Neural progenitor cell (in vitro differentiated cells): ENCODE measurements at places on chromosomes 4 and X. TPM values are rescaled to one million over a fixed set of nuclear protein-coding genes. Genes with fewer than 3 reads are reported as not detected.
A peak's percentile ranks its signal among the peaks of the same experiment; 100 is the strongest.

- peak within 1 kb of the TSS; percentile 87 for H3K4me3 ChIP-seq
- H3K27me3 ChIP-seq = peaks cover 41% of the 10 kb centered on the region
- peak within 1 kb of the TSS; percentile 57 for H3K27ac ChIP-seq
- H3K4me1 ChIP-seq = peaks cover 55% of the 10 kb centered on the region
- peak; percentile 96 for DNase-seq
Measured at GRCh38 chrX:112840382-112841113, at the start of gene AMOT. Gene AMOT (minus strand): TSS chrX:112840831. CDS start chrX:112823126, 17,705 bp downstream.

GRCh38 chrX:111169141-111169540 lies 73.2 kb downstream of the PAK3 start:
- no peaks in the 10 kb centered on the region for H3K27me3 ChIP-seq
- DNase-seq = no peak
- no peak overlapping the region for H3K4me3 ChIP-seq
- H3K36me3 ChIP-seq = no peaks in the 10 kb centered on the region

- DNase-seq = no peak
- H3K36me3 ChIP-seq = peaks cover 6% of the 10 kb centered on the region
- no peak overlapping the region for H3K4me3 ChIP-seq
- no peaks in the 10 kb centered on the region for H3K4me1 ChIP-seq
- H3K27me3 ChIP-seq = no peaks in the 10 kb centered on the region
- no peak overlapping the region for H3K27ac ChIP-seq
Measured at GRCh38 chrX:53195401-53195800, 29.6 kb downstream of the KDM5C start.

DNA sequence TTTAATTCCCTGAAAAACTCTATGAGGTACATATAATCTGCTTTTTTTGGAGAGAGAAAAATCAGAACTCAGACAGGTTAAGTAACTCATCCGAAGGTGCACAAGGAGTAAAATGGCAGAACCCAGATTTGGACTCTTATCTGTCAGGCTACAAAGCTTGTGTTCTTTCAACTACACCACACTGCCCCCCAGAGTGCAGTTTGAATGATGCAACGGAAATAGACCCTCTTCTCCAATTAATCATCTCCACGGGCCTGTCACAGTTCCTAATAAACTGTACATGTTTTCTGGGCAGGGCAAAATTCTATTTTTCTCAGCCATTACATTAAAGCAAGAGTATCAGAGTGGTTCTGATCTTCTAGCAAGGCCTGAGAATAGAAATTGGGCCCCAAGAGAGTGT lies 35.3 kb upstream of the DCX start:
- H3K36me3 ChIP-seq = no peaks in the 10 kb centered on the region
- DNase-seq = peak; percentile 81
- H3K27ac ChIP-seq = no peak overlapping the region

DNA sequence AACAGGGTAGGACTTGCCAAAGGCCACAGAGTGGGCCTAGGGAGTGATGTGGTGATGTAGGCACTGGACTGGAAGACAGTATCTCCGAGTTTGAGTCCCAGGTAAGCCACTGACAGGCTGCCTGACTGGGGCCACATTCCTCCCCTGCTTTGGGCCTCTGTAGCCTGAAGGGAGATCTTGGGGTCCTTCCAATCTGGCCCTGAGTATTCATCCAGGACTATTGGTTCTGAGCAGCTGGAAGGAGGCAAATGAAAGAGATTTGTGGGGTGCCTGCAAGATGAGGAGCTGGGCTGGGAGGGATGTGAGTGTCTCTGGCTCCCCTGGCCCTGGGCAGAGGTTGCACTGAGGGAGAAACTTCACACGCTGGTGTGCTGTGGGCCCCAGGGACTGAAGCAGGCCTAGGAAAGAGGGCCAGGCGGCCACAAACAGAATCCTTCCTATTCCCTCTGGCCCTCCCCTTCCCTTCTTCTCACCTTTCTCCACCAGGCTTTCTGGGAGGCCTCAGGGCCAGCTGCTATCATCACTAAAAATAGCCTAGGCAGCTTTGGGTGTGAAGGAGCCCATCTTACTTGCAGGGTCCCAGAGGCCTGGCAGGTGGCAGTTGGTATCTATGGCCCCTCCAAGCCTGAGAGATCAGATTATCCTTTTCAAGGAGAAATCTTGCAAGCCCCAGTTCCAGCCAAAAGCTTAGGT lies 70.1 kb downstream of the PJA1 start:
- no peak overlapping the region for H3K4me3 ChIP-seq
- H3K36me3 ChIP-seq = no peaks in the 10 kb centered on the region
- DNase-seq = no peak
- H3K27ac ChIP-seq = no peak overlapping the region
- no peaks in the 10 kb centered on the region for H3K27me3 ChIP-seq

Gene PCSK1N
- total RNA-seq = 2.4 TPM in 1 of 2 replicates, not detected in the other

Gene DMD
- 27.1 and 30.6 TPM in 2 replicates for total RNA-seq

- no peak for DNase-seq
- H3K4me1 ChIP-seq = peaks cover 55% of the 10 kb centered on the region
Measured at GRCh38 chr4:3805026-3805425, 38.8 kb downstream of the ADRA2C start.

DNA sequence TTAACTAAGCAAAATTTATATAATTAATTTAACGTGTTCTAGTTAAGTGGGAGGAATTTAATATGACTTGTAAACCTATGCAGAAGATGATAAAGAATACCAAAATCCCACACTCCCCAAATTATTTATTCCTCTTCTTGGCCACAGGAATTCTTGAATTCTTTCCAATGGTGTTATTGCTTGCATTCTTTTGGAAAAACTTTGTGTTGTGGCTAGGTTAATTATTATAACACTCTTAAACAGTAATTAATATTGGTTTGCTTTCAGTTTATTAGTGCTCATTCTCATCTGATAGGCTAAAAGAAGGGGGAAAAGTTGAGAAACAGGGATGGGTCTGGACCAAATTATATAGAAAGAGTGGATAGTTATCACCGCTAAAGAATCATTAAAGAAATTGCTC lies 141.5 kb upstream of the PABPC4L start:
- no peaks in the 10 kb centered on the region for H3K4me1 ChIP-seq
- no peak overlapping the region for H3K4me3 ChIP-seq
- H3K36me3 ChIP-seq = no peaks in the 10 kb centered on the region
- no peaks in the 10 kb centered on the region for H3K27me3 ChIP-seq
- H3K27ac ChIP-seq = no peak overlapping the region

Gene FOXR2
- total RNA-seq = not detected in 2 replicates

DNA sequence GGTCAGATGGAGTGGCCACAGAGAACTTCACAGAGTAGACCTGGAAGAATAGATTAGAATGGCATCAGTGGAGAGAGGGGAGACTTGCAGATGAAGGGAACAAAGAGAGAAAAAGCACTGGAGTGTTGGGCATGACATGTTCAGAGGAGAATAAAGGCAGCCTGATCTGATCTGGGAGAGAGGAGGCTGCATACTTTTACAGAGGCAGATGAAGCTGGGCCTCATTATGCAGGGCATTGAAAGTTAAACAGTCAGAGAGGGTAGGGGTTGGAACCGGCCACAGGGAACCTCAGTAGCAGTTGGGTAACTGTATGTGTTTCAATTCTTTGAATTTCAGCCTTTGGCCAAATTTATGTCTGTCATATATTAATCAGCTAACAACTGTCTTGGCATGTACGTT lies 61.2 kb downstream of the SH3BGRL start:
- peak; percentile 31 for DNase-seq
- H3K27ac ChIP-seq = no peak overlapping the region
- no peak overlapping the region for H3K4me3 ChIP-seq
- no peaks in the 10 kb centered on the region for H3K27me3 ChIP-seq
- no peaks in the 10 kb centered on the region for H3K4me1 ChIP-seq

GRCh38 chr4:14264437-14264836 lies 636.9 kb upstream of the BOD1L1 start:
- no peaks in the 10 kb centered on the region for H3K36me3 ChIP-seq
- H3K27me3 ChIP-seq = no peaks in the 10 kb centered on the region
- no peak overlapping the region for H3K27ac ChIP-seq
- H3K4me3 ChIP-seq = no peak overlapping the region

Gene ADAMTS3
- total RNA-seq = 2.0 and 2.1 TPM in 2 replicates

GRCh38 chr4:77025643-77026321 lies 50.0 kb downstream of the CCNI start:
- H3K4me3 ChIP-seq = no peak overlapping the region
- H3K27me3 ChIP-seq = no peaks in the 10 kb centered on the region
- no peak overlapping the region for H3K27ac ChIP-seq
- H3K4me1 ChIP-seq = peaks cover 16% of the 10 kb centered on the region

- H3K27me3 ChIP-seq = peaks cover 47% of the 10 kb centered on the region
- H3K36me3 ChIP-seq = no peaks in the 10 kb centered on the region
- peak; percentile 55 for DNase-seq
- peak overlapping the region; percentile 65 for H3K4me3 ChIP-seq
- H3K27ac ChIP-seq = no peak overlapping the region
- H3K4me1 ChIP-seq = peaks cover 10% of the 10 kb centered on the region
Measured at GRCh38 chrX:137568741-137569469, 3.0 kb downstream of the ZIC3 start.

DNA sequence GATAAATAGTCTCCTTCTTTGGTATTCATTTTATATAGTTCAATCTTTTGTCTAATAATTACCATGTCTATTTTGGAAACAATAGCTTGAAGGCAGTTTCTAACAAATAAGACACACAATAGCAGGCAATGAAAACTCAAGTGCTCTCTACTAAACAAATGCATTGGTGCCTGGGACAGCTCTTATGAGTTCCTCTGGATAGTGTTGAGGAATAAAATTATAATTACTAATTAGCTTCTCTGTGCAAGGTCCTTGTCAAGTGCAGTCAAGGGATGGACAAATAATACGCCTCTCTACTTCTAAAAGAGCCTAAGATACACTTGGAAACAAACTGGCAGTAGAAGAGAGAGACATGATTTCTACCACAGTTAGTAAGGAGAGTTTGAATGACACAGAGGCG lies 229.0 kb upstream of the GLRA2 start:
- H3K27me3 ChIP-seq = no peaks in the 10 kb centered on the region
- H3K4me3 ChIP-seq = no peak overlapping the region
- H3K36me3 ChIP-seq = no peaks in the 10 kb centered on the region
- no peak overlapping the region for H3K27ac ChIP-seq

DNA sequence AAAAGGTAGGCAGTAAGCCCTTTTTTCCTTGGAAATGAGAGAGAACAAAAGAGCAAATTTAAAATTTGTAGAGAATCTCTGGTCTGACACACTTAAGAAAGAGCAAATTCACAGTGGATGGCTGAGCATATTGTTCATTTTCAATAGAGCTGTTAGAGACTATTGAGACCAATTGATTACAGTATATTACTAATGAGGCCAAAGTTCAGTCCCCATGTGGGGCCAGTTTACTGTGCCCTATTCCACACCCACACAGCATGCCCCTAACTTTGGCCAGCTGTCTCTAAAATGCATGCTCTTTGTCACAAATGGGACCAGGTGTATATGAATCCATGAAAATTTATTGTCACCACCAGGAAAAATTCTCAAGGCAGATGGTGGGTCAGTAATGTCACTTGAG lies 470.5 kb downstream of the PCDH7 start:
- no peak overlapping the region for H3K27ac ChIP-seq
- H3K36me3 ChIP-seq = no peaks in the 10 kb centered on the region
- H3K4me1 ChIP-seq = peaks cover 16% of the 10 kb centered on the region
- DNase-seq = peak; percentile 9
- H3K4me3 ChIP-seq = no peak overlapping the region
- H3K27me3 ChIP-seq = no peaks in the 10 kb centered on the region

Gene ABLIM2
- total RNA-seq = 0.24 and 1.2 TPM in 2 replicates

- no peak overlapping the region for H3K4me3 ChIP-seq
- H3K4me1 ChIP-seq = no peaks in the 10 kb centered on the region
- no peak for DNase-seq
- H3K36me3 ChIP-seq = no peaks in the 10 kb centered on the region
Measured at GRCh38 chrX:147788641-147789350, 122.9 kb upstream of the FMR1 start.

GRCh38 chrX:32483534-32484136 lies 727.7 kb downstream of the DMD start:
- no peaks in the 10 kb centered on the region for H3K27me3 ChIP-seq
- no peaks in the 10 kb centered on the region for H3K36me3 ChIP-seq
- no peak overlapping the region for H3K4me3 ChIP-seq
- peak; percentile 47 for DNase-seq
- no peak overlapping the region for H3K27ac ChIP-seq

GRCh38 chr4:125498981-125499380 lies 184.2 kb downstream of the FAT4 start:
- no peak overlapping the region for H3K4me3 ChIP-seq
- no peaks in the 10 kb centered on the region for H3K27me3 ChIP-seq
- DNase-seq = no peak
- no peaks in the 10 kb centered on the region for H3K4me1 ChIP-seq

DNA sequence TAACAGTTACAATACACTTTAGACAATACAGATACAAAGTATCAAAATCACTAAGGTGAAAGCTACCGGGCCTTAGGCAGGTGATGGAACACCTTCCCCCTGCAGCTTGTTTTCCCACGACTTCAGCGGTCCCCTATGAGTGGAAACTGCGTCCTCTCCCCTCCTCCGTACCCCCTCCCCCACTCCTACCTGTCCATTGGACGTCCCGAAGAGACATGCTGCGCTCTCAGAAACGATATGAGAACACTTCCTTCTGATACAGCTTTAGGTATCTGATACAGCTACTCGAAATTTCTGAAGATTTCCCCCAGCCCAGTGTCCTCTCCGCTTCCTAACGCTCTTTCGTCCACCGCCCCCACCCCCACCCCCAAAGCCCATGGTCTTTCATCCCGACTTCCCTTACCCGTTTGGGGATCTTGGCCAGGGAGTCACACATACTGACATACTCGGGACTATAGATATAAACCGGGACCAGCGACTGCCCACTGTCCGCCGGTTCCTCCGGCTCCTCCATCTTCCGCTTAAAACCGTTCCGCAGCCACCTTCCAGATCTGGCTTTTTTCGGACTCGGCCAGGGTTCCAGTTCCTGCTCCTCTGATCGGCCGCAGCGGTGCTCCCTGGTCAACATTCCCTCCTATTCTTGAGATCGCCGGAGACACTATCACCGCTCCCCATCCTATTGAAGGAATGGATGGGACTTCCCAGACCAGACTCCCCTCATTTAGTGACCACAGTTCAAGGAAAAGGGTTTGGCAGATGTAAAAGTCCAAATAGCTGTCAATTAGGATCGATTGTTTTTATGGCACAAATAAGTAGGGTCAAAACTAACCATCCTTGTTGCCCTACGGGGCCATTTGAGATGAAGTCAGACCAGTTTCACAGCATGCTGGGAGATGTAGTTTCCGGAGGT lies at the start of gene HDAC8:
HDAC8 (minus strand) TSS at position 596 of the 910 bp plus-strand sequence; CDS start at position 514, 82 bp downstream.
- no peaks in the 10 kb centered on the region for H3K27me3 ChIP-seq
- H3K4me3 ChIP-seq = peak within 1 kb of the TSS; percentile 86
- H3K36me3 ChIP-seq = no peaks in the 10 kb centered on the region
- DNase-seq = peak; percentile 78
- H3K4me1 ChIP-seq = no peaks in the 10 kb centered on the region
- H3K27ac ChIP-seq = no peak within 1 kb of the TSS

Gene CFP
- 0.06 and 0.40 TPM in 2 replicates for total RNA-seq

Gene SLITRK4
- 7.7 and 8.3 TPM in 2 replicates for total RNA-seq

Gene UBA6
- total RNA-seq = 120 and 162 TPM in 2 replicates

Gene FAM184B
- 0.03 TPM in 1 of 2 replicates, not detected in the other for total RNA-seq

- no peak for DNase-seq
- no peak overlapping the region for H3K27ac ChIP-seq
- H3K36me3 ChIP-seq = no peaks in the 10 kb centered on the region
- no peaks in the 10 kb centered on the region for H3K4me1 ChIP-seq
Measured at GRCh38 chrX:11960031-11960430, 178.2 kb upstream of the FRMPD4 start.

DNA sequence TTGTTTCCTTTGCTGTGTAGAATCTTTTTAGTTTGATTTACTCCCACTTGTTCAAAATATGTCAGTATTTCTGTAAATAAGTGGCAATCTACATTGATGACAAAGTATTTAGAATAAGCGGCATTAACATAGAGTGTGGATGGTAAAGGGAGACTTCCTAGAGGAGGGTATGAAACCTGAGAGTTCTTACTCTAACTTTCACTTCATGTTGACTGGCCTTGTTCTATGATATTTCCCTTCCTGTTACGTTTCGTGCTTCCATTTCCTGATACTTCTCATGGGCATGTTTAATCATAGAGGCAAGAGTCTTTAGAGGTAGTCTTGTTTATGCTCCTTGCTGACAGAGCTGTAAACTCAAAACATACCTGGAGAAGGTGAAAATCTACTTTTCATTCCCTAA lies 408.9 kb downstream of the GLUD2 start:
- H3K27ac ChIP-seq = no peak overlapping the region
- H3K27me3 ChIP-seq = no peaks in the 10 kb centered on the region
